ENCODE measurements at places on chromosomes 2 and 18.

DNA sequence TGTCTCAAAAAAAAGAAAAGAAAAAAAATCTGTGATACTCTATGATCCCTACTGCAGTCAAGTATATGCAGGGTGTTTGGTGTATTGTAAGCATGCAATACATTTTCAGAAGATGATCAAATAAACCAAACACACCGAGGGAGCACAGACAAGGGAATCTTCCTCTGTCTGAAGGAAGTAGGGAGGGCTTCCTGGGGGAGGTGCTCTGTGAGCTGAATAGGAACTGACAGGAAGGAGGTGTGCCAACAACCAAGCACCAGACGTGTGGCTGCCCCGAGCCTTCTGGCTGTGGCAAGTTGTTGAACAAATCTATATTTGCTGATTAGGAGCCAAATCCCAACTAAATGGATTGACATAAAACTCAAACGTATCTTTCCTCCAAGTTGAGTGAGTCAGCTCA is 14.6 kb downstream of the THNSL2 start:
- DNase-seq, result no peak

DNA sequence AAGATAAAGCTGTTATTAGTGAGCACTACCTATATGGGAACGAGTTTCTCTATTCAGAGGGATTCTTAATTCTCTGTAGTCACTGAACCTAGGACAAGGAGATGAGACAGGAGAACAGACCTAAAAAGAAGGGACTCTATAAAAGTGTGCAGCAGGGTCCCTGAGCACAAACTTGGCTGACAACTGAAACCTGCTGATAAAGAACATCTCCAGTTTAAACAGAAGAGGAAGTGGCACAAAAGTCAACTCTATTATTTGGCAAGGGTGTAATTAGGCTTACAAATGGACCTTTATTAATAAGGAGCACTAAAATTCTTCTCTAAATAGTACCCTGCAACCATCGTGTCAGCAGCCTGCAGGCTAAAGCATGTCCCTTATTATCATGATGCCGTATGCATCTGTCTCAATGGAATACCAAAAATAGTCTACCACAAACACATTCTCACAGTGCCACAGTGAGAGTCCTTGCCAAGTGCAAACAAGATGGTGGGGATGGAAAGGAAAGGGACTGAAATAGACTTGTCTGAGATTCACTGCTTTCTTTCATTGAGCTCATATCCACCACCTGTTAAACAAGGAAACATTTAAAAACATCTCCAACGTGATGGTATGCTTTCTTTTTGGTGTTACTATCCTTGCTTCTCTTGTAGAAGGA is 260.2 kb downstream of the INSIG2 start:
- DNase-seq, result no peak

GRCh38 chr2:59456285-59456684 is 1097.2 kb downstream of the BCL11A start:
- no peak for DNase-seq

DNA sequence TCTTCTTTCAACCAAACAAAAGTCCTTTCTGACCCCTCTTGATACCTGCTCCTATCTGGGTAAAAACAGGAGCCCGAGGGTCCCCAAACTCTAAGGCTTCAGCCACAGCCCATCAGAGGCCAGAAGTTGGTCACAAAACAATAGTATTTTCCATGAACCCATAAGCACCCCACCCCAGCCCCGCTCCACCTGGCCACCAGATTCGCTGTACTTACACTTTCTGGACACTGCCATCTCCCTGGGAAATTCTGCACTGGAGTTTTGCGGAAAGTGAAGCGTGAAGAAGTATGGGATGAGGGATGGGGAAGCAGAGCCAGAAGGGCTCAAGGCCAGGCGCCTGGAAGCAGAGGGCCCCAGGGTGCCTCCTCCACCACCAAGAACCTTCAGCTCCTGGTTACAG is 5.2 kb upstream of the RUFY4 start:
- DNase-seq, result no peak

GRCh38 chr2:74092275-74092674 is 55.4 kb downstream of the BOLA3 start:
- no peak for DNase-seq
